ENCODE measurements at places on chromosomes 16 and 17.

GRCh38 chr16:24151482-24151939 lies 104.6 kb upstream of the CACNG3 start:
- DNase-seq = peak; percentile 9

GRCh38 chr16:57700781-57701551 lies 6.4 kb downstream of the DRC7 start:
- DNase-seq = peak; percentile 77

DNA sequence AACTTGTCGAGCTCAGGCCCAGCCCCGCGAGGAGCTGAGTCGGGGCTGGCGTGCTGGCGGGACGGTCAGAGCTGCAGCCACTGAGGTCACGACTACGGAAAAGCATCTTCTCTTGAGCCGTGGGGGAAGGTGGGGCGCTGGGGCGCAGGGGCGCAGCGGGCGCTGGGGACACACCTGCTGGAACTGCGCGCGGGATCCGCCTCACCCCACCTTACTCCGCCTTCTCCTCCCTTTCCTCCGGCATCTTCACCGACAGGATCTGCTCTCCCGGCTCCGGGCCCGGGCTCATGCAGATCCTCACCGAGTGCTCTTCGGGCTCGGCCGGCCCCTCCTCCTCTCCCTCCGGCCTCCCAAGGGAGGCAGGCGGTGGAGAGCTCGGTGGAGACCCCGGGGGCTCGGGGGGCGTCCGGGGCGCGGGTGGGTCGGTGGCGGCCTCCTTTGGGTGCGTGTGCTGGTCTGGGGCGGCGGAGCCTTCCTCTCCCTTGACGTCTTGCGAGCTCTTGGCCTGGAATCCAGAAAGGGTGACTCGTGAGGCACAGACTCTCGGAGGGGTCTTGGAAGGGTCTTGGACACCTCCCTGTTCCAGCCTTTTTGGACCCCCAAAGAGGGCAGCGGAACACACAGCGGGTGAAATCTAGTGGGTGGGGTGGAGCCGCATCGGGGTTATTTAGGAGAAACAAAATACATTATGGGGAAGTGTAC lies 81.8 kb upstream of the KIFC3 start:
- DNase-seq = no peak

DNA sequence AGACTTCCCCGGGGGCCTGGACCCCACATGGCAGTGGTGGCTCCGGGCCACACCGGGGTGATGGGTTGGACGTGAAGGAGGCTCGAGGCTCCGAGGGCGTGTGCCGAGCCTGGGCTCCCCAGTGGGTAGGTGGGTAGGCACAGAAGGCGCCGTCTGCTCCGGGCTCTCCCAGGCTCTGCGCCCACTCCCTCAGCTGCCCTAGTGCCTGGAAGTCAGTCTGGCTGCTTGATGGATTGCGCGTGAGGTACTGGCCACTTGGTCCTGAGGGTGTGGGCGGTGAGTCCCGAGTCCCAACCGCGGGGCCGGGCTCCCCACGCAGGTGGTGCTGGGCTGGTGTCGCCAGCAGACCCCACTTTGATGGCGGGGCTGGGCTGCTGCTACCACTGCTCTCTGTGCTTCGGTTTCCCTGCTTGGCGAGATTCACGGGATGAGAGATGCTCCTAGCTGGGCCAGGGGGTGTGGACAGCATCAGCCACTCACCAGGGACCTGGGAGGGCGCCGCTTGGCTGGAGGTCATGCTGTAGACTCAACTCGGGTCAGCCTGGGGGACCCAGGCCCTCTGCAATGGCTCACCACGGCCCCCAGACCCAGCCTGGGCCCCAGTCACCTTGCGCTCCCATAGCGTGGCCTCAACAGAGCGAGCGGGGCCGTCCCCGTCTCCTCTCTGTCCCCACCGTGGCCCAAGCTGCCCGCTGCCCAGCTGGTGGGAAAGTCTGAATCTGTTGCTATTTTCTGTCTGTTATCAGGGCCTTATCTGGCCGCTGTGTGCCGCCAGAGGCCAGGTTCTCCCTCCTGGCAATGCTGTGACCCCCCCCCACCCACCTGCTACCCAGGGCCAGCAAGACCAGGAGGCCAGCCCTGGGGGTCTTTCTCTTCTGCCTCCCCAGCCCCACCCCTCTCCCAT lies 26.1 kb downstream of the ZFPM1 start:
- DNase-seq = no peak

- DNase-seq = no peak
These were observed 92.8 kb upstream of the TNRC6C start for GRCh38 chr17:77865716-77866115.

DNA sequence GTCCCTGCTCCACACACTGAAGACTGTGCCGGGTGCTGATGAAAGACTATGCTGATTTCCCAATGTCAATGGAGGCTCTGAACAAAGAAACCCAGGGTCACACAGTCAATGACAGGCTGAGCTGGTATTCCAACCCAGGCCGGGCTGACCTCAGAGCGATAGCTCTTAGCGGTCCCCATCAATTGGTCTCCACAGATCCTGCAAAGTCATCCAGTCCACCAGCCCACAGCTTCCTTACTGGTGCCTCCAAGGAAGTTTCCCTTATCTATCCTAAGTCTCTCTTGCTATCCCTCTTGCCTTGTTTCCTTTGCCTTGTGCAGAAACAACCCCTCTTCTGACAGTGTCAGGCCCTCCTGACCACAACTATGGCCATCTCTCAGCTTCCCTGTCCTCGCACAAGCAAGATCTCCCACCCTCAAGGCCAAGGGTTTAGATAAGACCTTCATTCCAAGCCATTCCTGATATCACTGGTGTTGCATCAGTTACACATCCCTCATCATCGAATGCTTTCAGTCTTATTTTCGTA lies 52.7 kb upstream of the KSR1 start:
- DNase-seq = no peak

DNA sequence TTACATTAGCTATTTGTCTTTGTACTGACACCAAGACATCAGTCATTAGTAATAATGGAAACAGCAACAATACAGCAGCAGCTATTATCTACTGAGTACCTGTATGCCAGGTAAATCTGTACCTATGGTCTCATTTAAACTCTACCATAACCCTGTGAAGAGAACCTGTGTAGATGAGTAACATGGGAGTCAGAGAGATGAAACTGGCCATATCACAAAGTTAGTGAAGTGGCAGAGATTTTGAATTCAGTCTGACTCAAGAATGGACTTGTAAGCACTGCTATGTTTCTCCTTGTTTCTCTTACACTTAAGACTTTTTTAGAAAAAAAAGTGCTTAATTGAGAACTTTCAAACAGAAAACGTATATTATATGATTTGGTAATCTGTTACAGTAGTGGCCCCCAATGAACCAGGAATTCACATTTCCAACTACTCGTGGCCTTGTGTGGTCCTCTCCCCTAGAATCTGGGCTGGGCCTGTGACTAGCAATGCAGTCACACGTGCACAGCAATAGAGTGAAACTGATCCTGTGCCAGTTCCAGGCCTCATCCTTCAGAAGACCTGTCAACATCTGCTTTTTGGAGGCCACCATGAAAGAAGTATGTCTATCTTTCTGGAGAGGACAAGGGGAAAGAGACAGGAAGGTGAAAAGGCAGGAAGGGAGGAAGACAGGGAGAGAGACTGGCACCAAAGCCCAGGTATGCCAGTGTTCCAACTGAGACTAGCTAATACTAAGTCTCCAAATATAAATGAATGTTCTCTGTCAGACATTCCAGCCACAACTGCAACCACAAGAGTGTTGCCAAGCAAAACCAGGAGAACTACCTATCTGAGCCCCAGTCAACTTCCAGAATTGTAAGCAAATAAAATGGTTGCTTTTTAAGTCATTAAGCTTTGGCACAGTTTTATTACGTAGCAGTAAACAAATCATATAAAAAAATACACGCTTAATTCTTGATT lies 12.0 kb downstream of the CRLF3 start:
- no peak for DNase-seq

DNA sequence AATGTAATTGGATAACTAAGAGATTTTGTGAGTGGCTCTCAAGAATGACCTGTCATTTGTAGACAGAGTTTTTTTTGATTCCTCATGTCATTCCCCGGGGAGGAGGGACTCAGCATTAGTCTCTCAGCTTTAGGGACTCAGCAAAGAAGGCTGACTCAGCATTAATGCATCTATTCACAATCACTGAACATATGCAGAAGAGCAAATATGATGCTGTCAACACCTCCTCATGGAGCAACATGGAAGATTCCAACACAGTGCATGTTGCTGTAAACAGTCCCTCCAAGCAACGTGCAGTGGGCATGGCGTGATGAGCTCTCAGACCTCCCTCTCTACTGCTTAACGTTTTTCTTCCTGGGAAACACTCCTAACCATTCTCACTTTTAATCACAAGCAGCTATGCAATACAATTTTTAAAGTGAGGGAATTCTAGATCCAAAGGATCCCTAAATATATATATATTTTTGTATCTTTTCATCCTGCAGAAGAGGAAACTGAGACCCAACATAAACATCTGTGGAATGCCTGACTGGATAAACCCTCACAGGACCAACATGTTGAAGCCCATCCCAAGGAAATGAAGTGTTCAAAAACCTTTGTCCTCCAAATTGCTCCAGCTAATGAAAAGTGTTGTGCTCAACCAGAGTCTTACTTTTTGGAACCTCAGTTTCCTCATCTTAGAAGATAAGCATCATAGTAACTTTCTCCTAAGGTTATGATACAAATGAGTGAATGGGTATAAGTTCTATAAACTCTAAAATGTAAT lies 38.9 kb downstream of the TMEM100 start:
- DNase-seq = no peak

GRCh38 chr16:28182801-28183200 lies 29.0 kb downstream of the XPO6 start:
- DNase-seq = peak; percentile 36

DNA sequence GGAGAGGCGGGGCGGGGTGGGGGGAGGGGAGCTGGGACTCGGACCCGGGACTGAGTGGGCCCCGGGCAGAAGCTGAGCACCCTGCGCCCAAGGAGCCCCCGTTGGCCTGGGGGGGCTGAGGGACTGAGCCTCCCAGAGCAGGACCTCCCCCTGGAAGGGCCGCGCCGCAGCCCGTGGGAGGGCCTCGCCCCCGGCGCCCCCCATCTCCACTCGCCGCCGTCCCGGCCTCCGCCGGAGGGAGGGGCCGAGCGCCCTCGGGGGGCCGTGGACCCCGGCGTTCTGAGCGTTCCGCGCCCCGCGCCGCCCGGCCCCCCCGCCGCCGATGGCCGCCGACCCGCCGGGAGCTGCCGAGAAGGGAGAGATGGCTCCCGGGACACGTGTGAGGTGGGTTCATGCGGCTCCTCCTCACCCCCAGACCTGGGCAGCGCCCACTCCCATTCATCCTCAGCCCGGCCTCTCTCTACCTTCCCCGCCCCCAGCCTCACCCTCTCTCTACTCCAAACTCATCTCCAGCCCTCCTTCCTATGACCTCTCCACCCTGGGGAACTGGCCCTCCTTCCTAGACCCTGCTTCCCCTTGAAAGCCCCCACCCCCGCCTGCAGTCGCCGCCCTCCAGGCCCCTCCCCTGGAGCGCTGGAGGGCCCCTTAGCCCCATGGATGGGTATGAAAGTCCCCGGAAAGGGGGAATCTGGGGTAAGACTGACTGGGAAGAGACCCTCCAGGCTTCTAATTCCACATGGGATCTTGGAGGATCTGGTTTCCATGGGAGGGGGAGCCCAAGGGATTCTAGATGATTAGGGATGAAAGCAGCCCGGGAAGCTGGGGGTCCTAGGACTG lies 922 bp downstream of the FBXL19 start:
- peak; percentile 20 for DNase-seq

GRCh38 chr17:68399638-68400403 lies 57.5 kb downstream of the WIPI1 start:
- DNase-seq = no peak

DNA sequence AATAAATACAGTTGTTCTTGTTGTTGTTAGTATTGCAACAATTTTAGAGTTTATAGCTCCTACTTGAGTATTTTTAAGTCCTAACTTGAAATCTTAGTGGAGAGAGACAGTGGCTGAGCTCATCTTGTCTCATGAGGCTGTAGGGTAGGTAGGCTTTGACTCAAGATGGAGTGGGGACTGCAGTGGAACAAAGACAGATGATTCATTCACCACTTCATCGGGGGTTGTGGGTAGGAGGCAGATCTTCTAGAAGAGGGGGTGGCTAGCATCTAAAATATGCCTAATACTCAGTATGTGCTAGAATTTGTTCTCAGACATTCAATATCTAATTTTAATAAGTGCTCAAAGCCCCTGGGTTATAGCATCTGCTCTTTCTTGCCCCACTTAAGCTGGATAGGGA lies 13.1 kb upstream of the MMD start:
- no peak for DNase-seq

- DNase-seq = peak; percentile 12
These were observed 191.5 kb upstream of the RPL38 start for GRCh38 chr17:74011966-74012365.

- no peak for DNase-seq
These were observed 2.6 kb downstream of the MAP2K3 start for GRCh38 chr17:21286909-21287702.

DNA sequence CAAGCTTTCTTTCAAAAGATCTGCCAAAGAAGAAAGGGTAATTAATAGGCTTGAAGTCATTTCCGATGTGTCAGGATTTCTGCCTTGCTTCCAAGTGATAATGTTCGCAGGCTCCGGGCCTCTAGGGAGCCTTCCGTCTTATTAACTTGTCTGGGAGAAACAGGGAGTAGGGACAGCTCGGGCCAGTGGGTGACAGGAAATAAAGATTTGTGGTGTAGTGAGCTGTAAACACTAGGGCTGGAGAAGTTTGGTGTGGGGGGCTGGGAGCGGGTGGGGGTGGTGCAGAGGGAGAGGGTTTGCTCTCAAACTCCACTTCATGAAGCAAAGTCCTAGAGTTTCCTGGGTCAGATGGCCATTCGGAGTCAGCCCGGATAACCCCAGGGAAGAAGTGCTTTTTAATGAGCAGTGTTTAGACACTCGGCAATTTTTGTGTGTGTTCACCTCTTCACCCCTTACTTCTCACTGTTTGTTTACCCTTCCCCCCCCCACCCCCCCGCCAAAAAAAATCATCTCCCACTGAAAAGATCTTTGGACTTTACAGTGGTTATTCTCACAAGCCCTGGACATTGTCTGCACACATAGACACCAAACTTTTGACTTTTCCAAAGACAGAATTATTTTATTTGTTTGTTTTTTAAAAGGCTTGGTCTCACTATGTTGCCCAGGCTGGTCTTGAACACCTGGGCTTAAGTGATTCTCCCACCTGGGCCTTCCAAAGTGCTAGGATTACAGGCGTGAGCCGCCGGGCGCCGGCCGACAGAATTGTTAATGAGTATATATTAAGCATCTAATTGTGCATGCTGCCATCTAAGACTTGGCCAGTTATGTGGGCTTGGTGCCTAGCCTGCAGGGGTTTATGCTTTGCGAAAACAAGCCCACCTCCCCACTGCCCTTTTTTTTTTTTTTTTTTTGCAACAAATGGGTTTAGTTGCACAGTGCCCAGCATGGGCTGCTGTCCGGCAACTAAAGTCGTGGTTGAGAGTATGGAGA lies 196.4 kb downstream of the CCDC182 start:
- no peak for DNase-seq

- no peak for DNase-seq
These were observed 195.3 kb downstream of the GSG1L start for GRCh38 chr16:27868180-27868579.

GRCh38 chr17:2025622-2026309 lies 632 bp upstream of the RTN4RL1 start:
- DNase-seq = peak; percentile 71

DNA sequence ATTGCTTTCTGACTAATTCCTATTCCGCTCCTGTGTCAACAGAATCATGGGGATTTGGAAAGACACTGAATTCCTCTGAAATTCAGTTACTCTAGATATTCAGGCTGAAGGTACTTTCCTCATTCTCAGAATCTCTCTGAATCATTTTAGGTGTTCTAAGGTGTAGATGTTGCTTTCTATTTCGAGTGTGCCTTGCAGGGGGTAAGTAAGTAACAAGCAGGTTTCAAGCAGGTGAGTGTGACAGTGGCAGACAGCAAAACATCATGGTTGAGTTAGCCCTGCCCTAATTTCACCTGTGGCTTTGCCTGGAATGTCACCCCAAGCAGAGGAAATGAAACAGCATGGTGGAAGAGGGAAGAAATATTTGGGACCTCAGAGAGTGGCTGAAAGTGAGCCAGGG lies 75.1 kb downstream of the SHISA9 start:
- no peak for DNase-seq
